ENCODE measurements at places on chromosomes 11 and 22.

- peak; percentile 37 for DNase-seq
Measured at GRCh38 chr11:65211293-65212105, 29.8 kb downstream of the CAPN1 start.

GRCh38 chr11:40183073-40184064, 1276.1 kb downstream of the LRRC4C start:
- peak; percentile 52 for DNase-seq

- DNase-seq, result peak; percentile 59
Measured at GRCh38 chr22:43862074-43862881, at the start of gene SULT4A1. TSS of gene SULT4A1 (minus strand) at chr22:43862513. CDS start at chr22:43862382, 131 bp downstream.

- no peak for DNase-seq
Measured at GRCh38 chr11:6650980-6651379, 4.6 kb downstream of the DCHS1 start.

DNA sequence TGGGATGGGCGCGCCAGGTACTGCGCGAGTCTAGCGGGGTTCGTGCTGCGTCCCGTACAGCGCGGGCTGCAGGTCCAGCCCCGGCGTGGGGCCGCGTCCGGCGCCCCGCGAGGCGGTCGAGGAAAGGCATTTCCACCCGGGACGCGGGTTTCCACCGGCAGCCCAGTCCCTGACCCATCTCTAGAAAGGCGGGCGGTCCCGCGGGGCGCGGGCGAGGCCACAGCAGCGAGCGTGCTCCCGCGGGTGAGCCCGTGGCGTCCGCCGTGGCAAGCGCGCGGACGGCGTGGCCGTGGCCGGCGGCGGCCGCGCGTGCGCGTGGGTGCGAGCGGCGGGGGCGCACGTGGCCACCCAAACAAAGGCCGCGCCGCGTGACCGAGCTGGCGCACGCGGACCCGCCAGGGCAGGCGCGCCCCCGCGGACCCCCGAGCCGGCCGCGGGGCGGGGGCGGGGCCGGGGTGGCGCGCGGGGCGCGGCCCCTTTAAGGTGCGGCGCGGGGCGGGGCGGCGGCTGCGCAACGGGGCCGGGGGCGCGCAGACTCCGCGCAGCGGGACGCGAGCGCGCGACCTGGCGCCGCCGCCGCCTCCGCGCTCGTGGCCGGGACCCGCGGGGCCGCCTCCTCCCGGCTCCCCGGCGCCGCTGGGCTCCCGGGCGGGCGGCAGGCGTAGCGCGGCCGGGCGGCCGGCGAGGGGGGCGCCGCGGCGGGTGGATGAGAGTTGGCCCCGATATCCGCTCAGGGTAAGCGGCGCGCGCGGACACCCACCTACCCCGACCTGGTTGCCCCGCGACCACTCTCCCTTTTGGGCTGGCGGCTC, 39.3 kb upstream of the CELSR1 start:
- peak; percentile 65 for DNase-seq

- DNase-seq, result no peak
Measured at GRCh38 chr22:44522526-44523170, 24.6 kb upstream of the RTL6 start.

DNA sequence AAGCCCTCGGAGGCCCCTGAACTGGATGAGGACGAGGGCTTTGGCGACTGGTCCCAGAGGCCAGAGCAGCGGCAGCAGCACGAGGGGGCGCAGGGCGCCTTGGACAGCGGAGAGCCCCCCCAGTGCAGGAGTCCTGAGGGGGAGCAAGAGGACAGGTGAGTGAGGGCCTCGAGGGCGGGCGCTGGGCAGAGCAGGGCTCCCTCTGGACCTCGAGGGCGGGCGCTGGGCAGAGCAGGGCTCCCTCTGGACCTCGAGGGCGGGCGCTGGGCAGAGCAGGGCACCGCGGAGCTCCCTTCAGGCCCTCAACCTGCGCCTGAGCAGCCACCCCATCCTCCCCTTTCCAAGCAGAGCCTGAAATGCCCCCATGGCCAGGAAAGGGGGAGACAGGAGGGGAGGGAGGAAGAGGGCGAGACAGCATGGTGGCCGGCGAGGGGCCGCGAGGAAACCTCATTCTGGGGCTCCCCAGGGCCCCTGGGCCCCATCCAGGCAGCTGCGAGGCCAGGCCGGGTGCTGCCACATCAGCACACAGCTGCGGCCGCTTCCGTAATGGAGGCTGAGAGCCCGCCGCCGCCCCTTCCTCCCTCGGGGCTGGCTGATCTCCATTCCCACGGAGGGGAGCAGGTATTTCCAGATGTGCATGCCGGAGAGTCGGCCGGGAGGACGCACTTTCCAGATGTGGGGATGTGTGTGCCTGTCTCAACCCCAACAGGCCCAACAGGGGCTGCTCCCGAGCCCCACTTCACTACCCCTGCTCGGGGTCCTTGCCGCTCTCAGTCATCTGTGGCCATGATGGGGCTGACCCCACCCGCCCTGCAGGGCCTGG, 10.0 kb downstream of the PRR33 start:
- DNase-seq, result no peak

DNA sequence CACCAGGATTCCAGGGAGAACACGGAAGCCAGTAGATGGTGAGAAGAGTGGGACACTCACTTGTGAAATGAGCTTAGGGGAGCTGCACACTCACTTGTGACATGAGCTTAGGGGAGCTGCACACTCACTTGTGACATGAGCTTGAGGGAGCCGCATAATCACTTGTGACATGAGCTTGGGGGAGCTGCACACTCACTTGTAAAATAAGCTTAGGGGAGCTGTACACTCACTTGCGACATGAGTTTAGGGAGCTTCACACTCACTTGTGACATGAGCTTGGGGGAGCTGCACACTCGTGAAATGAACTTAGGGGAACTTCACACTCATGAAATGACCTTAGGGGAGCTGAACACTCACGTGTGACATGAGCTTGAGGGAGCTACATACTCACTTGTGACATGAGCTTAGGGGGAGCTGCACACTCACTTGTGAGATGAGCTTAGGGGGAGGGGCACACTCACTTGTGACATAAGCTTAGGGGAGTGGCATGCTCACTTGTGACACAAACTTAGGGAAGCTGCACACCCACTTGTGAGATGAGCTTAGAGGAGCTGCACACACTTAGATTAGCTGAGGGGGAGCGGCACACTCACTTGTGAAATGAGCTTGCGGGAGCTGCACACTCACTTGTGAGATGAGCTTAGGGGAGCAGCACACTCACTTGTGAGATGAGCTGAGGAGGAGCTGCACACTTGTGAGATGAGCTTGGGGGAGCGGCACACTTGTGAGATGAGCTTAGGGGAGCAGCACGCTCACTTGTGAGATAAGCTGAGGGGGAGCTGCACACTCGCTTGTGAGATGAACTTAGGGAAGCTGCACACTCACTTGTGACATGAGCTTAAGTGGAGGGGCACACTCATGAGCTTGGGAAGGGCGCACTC, 59.0 kb downstream of the NCAPD3 start:
- DNase-seq, result no peak

DNA sequence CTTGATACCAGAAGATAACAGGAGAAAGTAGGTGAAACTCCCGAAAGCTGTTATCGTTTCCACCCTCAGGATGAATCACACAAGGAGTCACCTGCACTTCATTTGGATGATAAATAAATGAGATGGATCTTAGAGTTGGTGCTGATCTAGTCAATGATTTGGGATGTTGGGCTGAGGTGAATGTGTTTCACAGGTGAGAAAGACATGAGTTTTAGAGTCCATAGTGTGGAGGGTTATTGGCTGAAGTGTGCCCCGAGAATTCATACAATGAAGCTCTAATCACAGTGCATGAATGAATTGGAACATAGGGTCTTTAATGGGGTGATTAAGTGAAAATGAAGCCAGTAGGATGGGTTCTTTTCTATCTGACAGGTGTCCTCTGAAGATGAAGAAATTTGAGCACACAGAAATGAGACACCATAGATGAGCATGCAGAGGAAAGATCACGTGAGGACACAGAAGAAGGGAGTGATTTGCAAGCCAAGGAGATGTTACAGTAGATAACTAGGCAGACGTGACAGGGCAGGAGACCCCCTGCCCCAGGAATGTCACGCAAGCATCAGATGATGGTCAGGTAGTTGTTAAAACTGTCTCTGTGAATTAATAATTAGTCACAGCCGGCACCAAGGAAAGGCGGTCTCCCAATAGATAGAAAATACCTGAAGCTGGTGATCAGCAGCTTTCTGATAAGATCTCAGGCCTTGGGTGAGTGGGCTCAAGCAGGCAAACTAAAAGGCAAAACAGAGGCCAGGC, 60.3 kb upstream of the IGLL5 start:
- no peak for DNase-seq

GRCh38 chr11:19892387-19892786, 179.8 kb downstream of the NAV2 start:
- DNase-seq, result no peak

- no peak for DNase-seq
Measured at GRCh38 chr11:64681171-64681570, 41.8 kb downstream of the NRXN2 start.

- no peak for DNase-seq
Measured at GRCh38 chr11:86335131-86335767, 33.2 kb downstream of the HIKESHI start.

GRCh38 chr11:5665746-5666401, 19.0 kb downstream of the TRIM5 start:
- no peak for DNase-seq

- DNase-seq, result peak; percentile 20
Measured at GRCh38 chr22:33163815-33164214, 105.6 kb upstream of the SYN3 start.

DNA sequence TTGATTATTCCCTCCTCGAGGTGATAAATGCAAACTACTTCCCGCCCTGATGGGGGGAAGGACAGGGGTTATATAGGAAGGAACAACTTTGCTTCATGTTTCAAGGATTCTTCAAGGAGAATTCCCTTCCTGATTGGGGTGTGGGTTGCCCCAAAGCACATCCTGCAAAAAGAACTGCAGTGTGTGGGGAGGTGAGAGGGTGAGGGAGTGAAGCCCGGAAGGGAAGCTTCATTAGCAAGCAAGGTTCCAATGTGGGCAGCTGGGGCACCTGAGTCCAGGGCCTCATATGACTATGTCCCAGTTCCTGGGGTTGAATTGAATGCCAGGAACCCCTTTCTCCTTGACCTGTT, 326.0 kb downstream of the MN1 start:
- no peak for DNase-seq

DNA sequence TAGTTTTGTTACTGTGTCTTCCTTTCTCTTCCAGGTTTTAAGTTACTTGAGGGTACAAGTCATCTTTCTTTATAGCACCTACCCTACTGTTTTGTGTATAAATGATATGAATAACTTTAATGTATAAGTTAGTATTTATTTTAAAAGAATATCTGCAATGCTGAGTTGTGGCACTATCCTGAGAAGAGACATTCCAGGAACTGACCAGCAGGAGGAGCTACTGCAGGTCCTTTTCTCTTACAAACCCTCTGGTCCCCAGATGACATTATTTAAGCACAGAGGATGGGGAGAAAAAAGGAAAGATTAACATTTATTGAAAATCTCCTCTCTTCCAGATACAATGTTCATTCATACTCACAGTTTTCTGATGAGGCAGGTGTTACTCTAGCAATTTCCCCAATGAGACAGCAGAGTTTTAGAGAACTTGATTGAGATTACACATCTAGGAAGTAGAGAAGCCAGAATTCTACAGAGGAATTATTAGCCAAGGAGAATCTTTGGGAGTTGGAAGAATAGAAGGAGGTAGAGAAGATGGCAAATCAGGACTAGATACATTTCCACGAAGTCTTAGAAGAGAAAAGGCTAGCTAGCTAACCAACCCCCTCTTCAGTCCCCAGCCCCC, 541.2 kb upstream of the API5 start:
- no peak for DNase-seq

DNA sequence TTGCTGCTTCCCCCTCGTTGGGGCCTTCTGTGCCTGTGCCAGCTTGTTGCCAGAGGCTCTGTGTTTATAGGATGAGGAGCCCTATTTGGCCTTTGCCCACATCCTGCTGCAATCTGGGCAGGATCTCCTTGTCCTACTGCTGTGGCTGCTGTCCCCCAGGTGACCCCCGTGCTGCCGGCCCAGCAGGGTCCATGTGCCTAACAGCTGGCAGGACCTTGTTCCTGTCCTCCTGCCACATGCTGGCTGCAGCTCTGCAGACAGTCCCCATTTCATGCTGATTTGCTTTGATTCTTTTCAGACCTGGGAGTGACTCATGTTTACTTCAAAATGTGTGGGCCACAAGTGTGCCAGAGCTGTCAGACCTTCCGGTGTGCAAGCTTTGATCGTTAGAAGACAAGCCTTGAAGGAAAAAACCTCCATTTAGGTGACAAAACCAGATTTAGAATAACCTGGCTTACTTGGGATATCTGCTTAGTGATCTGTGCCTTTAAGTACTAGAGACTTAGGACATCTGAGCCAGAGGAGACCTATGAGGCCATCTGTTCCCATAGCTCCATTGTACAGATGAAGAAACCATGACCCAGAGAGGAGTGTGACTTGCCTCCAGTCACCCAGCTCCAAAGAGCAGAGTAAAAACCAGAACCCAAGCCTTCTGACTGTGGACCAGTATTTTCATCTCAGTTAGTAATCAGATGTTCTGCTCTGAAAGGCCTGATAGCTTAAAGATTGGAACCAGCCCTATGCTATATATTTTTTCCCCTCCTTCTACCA, 11.1 kb downstream of the NAV2 start:
- no peak for DNase-seq

GRCh38 chr11:47864901-47865300, 16.8 kb upstream of the NUP160 start:
- DNase-seq, result no peak

DNA sequence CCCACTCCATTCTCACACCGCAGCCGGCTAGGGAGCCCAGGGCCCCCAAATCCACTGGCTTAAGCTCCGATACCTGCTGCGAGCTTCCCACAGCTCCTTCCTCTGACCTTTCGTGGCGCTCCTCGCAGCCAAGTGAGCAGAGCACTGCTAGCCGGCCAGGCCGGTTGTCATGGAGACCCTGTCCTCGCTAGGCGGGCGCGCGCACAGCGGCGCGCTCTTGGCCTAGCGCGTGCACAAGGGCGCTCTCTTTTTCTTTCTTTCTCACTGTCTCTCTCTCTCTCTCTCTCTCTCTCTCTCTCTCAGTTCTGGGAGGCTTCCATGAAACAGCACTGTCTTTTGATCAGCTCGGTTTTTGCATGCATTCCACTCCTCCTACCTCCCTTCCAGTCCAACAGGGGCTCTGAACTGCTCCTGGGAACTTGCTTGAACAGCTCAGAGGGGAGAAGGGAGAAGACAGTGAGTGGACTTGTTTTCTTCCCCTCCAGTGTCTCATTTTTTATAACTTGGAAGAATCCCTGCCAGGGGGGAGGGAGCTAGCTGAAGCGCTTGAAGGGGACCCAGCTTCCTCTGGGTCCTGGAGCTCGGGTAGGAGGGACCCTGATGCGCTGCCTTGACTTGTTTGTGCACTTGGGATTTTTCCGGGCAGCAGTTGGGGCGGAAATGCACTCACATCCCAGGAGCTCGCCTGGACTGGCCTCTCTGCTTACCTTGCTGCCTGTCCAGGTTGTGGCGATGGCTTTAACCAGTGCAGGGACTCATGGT, 100.3 kb upstream of the AKIP1 start:
- DNase-seq, result peak; percentile 95

DNA sequence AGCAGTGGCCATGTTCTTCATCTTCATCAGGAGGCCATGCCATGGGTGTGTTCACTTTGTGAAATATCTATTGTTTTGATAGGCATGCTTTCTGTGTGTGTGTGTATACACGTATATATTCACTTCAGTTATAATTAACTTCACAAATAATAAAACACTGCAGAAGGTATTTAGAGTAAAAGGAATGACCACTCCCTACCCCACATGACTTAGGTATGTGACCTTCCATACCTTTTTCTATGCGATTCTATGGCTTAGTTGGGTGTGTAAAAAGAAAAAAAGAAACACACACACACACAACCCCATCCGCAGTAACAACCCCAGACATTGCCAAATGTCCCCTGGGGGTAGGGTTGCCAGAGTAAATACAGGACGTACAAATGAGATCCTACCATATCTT, 72.0 kb downstream of the CYTH4 start:
- no peak for DNase-seq

- no peak for DNase-seq
Measured at GRCh38 chr11:115715251-115715770, 211.1 kb upstream of the CADM1 start.

Data from kidney (tissue), 22 donors.